Adrenal gland (tissue), 19 donors: ENCODE measurements at places on chromosomes 3 and 15. TPM values are rescaled to one million over a fixed set of nuclear protein-coding genes. Genes with fewer than 3 reads are reported as not detected.

DNA sequence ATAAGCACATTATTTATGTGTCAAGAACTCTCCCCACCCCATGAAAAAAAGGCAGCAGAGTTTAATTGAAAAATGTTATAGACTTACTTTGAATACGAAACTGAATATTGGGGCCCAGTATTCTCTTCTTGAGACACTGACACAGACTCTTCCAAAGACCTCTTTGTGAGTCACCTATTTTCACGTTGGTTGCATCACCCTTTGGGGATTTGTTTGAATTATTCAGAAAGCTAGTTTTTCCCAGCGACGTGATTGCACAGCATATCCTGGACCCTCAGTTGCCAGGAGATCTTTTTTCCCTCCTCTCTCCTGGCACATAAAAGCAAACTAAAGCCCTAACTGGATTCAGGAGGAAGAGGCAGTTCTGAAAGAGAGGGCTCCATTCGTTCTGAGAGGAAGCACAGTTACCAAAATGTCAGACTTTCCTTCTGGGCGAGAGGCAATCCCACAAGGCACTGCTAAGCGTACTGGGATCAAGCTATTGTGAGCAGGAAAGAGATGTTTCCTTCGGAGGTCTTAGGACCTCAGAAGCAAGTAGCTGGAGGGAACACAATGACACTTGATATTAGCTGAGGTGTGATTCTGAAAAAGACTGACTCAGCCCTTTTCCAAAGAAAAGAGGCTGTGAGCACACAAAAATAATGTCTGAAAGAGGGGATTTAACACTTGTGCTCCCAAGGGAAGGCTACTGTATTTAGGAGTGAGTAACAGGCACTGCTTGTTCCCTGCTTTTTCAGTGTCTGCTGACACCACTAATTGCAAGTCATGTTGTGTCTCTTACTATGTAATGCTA is 65.8 kb upstream of the CADPS start:
- no peaks in the 10 kb centered on the region for H3K27me3 ChIP-seq
- H3K27ac ChIP-seq, result no peak overlapping the region
- no peak overlapping the region for H3K4me3 ChIP-seq
- H3K36me3 ChIP-seq, result no peaks in the 10 kb centered on the region

DNA sequence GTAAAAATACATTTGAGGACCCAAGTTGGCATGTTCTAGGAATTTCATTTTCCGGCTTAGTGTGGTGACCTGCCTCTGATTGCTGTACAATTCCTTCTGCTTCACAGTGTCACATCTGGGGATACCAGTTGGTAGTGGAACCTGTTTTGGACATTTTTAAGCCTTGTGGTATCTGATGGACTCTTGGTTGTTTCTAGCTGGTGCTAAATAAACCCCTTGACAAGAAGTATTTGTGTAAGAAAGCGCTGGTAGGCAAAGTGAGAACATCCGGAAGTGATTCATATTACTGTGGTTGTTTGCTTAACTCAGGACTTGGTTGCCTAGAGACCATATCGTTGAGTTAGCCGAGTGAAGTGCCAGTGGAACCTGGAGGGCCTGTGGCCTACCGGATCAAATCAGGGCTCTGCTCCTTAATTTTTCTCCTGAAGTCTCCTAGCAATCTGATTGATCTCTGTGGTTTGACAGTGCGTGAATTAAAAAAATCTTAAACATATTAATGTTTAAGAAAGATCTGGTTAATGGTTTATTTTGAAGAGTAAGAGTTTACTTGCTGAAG is 12.8 kb downstream of the IQGAP1 start:
- H3K27ac ChIP-seq, result peak overlapping the region; percentile 85
- no peaks in the 10 kb centered on the region for H3K27me3 ChIP-seq
- peaks cover 78% of the 10 kb centered on the region for H3K4me1 ChIP-seq
- DNase-seq, result peak; percentile 68
- no peaks in the 10 kb centered on the region for H3K36me3 ChIP-seq

GRCh38 chr3:170806676-170807075 is 63.3 kb downstream of the RPL22L1 start:
- H3K27ac ChIP-seq, result no peak overlapping the region
- peaks cover 4% of the 10 kb centered on the region for H3K27me3 ChIP-seq
- no peak overlapping the region for H3K4me3 ChIP-seq

CCDC33 gene
- total RNA-seq, result not detected

TUBGCP4 gene
- total RNA-seq, result 15.8 TPM

PSTPIP1 gene
- 8.7 TPM for total RNA-seq

XCR1 gene
- total RNA-seq, result not detected

DNA sequence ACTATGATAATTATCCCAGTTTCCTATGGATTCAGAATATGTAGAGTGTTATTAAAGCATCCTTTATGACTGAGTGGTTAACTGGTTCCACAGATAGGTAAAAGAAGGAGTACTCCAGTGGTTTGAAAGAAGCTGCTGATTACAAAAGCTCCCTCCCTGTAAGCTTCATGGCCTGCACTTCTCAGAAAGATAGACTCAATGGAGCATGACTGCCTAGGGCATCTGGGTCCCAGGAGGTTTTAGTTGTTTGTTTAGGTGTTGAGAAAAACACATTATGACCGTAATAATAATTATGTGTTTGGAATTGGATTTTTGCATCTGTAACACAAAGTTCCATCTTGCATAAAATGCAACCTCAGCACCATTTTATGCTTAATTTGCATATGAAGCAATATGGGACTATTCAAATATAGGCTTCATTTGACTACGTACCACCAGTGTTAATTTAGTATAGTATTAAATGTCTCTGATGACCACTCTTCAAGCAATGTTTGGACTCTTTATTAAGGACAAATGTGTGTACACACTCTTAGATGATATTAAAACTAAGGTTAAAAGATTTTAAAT is 121.1 kb downstream of the ROBO2 start:
- H3K4me1 ChIP-seq, result no peaks in the 10 kb centered on the region
- no peaks in the 10 kb centered on the region for H3K27me3 ChIP-seq
- no peak overlapping the region for H3K27ac ChIP-seq
- DNase-seq, result no peak
- H3K36me3 ChIP-seq, result no peaks in the 10 kb centered on the region

DNA sequence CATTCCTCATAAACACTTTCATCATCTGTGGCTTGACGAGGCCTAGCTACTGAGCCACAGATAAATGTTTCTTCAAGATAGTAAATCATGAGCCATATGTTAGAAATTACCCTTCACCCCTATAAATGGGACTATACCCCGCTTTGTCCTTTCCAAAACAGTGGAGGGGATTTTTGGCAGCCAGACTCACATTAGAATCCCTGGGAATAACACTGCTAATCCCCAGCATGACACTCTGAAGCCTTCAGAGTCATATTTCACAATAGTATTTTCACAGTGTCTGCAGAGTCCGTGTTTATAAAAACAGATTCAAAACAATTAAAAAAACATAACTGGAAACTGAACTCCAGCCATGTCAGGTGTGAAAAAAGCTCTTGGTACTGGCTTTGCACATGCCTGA is 271.6 kb downstream of the ERC2 start:
- H3K27ac ChIP-seq, result no peak overlapping the region
- H3K4me1 ChIP-seq, result no peaks in the 10 kb centered on the region
- no peak overlapping the region for H3K4me3 ChIP-seq
- no peaks in the 10 kb centered on the region for H3K36me3 ChIP-seq
- no peaks in the 10 kb centered on the region for H3K27me3 ChIP-seq

DNA sequence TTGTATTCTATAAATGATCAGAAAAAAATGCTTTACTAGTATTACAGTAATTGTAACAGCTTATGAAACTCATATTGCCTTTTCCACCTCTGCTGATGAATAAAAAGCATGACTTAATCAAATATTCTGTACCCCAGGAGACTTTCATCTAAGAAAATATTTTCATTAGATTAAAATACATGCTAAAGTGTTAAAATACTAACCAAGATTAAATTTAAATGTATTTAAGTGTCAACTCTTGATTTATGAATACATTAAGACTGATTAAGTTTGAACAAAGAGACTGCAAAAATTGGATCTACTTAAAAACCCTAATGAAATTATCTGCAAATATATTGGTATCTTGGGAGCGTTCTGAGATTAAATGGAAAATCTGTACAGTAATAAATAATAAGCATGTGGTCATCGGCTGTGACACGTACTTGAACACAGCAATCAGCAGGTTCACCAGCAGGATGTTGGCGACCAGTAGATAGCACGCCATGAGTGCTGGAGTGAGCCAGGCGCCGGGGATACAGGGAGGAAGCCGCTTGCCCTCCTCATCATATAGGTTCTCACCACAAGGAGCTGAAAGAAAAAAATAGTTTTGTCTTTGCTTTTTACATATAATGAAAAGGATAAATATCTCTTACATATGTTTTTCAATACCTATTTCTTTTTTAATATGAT is 36.6 kb upstream of the MTMR10 start:
- H3K36me3 ChIP-seq, result no peaks in the 10 kb centered on the region
- H3K4me1 ChIP-seq, result no peaks in the 10 kb centered on the region
- no peaks in the 10 kb centered on the region for H3K27me3 ChIP-seq
- DNase-seq, result no peak
- H3K27ac ChIP-seq, result no peak overlapping the region

- H3K27me3 ChIP-seq, result no peaks in the 10 kb centered on the region
- no peak overlapping the region for H3K27ac ChIP-seq
- H3K4me1 ChIP-seq, result no peaks in the 10 kb centered on the region
- no peak overlapping the region for H3K4me3 ChIP-seq
- no peak for DNase-seq
Measured at GRCh38 chr3:134904241-134904771, 109.2 kb downstream of the EPHB1 start.

SENP2 gene
- 18.2 TPM for total RNA-seq

LEKR1 gene
- total RNA-seq, result 2.2 TPM

DNA sequence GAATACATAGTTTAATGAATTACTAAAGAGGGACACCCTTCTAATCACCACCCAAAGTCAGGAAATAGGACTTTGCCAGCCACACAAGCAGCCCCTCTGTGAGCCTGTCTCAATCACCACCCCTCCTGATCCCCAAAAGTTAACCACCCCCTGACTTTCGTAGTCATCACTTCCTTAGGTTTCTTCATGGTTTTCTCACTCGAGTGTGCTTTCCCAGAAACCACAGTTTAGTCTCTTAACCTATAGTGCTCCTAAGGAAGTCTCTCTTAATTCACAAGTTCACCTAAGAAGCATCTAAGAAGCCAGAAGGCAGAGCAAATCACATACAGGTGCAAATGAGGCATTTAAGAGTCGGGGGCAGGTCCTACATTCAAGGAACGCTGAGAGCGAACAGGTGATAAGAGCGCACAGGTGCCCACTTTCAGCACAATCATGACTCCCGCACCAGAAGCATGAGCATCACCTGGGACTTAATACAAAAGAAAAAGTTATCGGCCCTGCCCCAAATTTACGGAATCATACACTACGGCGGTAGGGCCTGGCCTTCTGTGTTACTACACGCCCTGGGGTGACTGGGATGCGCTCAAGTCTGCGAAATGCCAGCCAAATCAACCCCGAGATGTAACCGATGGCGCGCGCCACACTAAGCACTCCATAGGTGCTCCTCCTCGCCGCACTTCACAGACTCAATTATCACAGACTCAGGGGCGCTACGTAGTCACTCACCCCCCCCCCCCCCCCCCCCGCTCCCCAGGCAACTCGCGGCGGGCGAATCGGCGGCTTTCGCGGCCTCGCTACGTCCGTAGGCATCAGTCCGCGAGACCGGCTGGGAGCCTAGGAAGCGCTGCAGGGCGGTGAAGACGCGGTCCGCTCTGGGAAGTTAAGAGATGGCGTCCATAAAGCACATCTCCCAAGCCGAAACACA is 815 bp downstream of the ULK4 start:
- peak overlapping the region; percentile 62 for H3K4me3 ChIP-seq
- H3K36me3 ChIP-seq, result no peaks in the 10 kb centered on the region
- H3K27ac ChIP-seq, result peak overlapping the region; percentile 78
- peaks cover 5% of the 10 kb centered on the region for H3K4me1 ChIP-seq
- no peaks in the 10 kb centered on the region for H3K27me3 ChIP-seq

- no peaks in the 10 kb centered on the region for H3K27me3 ChIP-seq
- H3K4me3 ChIP-seq, result no peak overlapping the region
- peaks cover 72% of the 10 kb centered on the region for H3K36me3 ChIP-seq
- peak; percentile 94 for DNase-seq
- peaks cover 27% of the 10 kb centered on the region for H3K4me1 ChIP-seq
Measured at GRCh38 chr15:78007964-78008886, 69.3 kb downstream of the TBC1D2B start.

TIGIT gene
- 0.25 TPM for total RNA-seq

GRCh38 chr3:125313060-125313635 is 62.0 kb downstream of the ZNF148 start:
- no peaks in the 10 kb centered on the region for H3K4me1 ChIP-seq
- no peak overlapping the region for H3K27ac ChIP-seq
- no peaks in the 10 kb centered on the region for H3K36me3 ChIP-seq
- H3K27me3 ChIP-seq, result no peaks in the 10 kb centered on the region
- no peak for DNase-seq
- no peak overlapping the region for H3K4me3 ChIP-seq

- no peaks in the 10 kb centered on the region for H3K36me3 ChIP-seq
- H3K27ac ChIP-seq, result no peak overlapping the region
- peak; percentile 41 for DNase-seq
- no peaks in the 10 kb centered on the region for H3K27me3 ChIP-seq
- no peak overlapping the region for H3K4me3 ChIP-seq
Measured at GRCh38 chr15:62920682-62921502, 121.7 kb upstream of the TPM1 start.

GRCh38 chr3:100269410-100270214 is 8.8 kb downstream of the TBC1D23 start:
- H3K4me1 ChIP-seq, result peaks cover 41% of the 10 kb centered on the region
- peak overlapping the region; percentile 11 for H3K27ac ChIP-seq
- H3K4me3 ChIP-seq, result no peak overlapping the region
- no peaks in the 10 kb centered on the region for H3K27me3 ChIP-seq

- no peak for DNase-seq
- no peak overlapping the region for H3K27ac ChIP-seq
- H3K27me3 ChIP-seq, result no peaks in the 10 kb centered on the region
Measured at GRCh38 chr3:134753999-134754742, 40.9 kb upstream of the EPHB1 start.

- DNase-seq, result no peak
- peaks cover 3% of the 10 kb centered on the region for H3K27me3 ChIP-seq
- no peak overlapping the region for H3K4me3 ChIP-seq
- no peaks in the 10 kb centered on the region for H3K36me3 ChIP-seq
Measured at GRCh38 chr15:30023798-30024295, 58.9 kb upstream of the GOLGA8J start.

DNA sequence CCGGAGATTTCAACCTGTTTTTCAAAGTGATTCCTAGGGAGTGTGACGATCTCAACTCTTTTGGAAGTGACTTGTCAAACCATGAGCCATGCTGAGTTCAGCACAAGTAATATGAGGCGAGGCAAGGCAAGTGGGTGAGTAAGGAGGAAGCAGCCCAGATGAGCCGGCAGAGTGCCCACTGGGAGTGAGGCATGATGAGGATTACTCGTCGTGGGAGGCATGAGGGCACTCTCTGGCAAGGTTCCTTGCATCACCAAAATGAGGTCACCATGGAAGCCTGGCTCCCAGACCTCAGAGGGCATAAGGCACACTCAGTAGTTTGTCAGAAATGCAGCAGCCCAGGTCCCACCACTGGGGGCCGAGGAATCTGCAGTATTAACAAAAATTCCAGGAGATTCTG is 636.1 kb downstream of the MAGI1 start:
- H3K27me3 ChIP-seq, result no peaks in the 10 kb centered on the region
- H3K4me1 ChIP-seq, result no peaks in the 10 kb centered on the region
- no peak overlapping the region for H3K4me3 ChIP-seq
- H3K36me3 ChIP-seq, result no peaks in the 10 kb centered on the region
- peak; percentile 21 for DNase-seq

AADAC gene
- 366 TPM for total RNA-seq
